ENCODE measurements at places on chromosomes 1 and 21.

DNA sequence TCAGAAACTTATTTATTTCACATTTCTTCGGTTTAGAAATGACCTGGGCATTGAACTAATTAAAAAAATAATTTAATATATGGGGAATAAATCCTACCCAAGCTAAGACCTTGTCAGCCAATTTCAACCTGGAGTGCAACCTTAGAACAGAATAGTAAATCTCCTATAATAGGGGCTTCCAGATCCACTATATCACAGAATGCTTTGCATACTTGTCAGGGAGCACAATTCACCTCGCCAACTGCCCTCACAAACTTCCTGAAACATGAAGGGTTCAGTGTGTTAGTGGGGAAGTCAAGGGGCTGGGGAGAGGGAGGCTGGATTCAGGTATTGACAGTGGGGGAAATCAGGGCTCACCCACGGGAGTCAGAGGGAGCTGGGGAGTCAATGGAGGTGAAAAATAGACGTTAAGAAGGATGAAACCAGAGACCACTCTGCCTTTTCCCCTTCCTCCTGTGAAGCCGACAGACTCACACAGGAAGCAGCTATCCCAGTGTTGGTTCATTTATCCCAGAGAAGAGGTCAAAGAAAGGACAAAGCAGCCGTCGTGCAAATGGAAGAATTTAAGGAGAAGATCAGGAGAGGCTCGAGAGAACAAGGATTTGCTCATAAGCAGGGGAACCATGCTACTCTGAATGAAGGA lies 453.3 kb downstream of the NUF2 start:
- no peak for DNase-seq

- no peak for DNase-seq
Measured at GRCh38 chr1:10674700-10675609, 121.5 kb downstream of the CASZ1 start.

- DNase-seq: no peak
Measured at GRCh38 chr21:30984889-30985288, 53.4 kb downstream of the KRTAP19-8 start.

DNA sequence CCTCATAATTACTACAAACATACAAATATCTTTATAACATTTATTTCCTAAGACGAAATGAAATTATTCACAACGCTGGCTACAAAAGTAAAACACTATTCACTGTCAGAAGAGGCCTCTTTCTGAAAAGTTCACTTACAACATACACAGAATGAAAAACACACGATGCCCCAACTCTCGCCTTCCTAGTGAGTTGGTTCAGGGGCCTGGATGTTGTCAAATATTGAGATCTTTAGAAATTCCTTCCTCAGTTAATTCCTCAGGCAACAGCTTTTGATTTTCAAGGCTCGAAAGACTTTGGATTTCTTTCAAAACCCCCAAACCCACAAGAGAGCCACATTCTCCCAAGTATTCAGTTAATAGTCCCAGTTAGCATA lies 14.2 kb upstream of the KCNE1 start:
- DNase-seq: peak; percentile 50

- DNase-seq: no peak
Measured at GRCh38 chr1:180954801-180955165, 42.1 kb downstream of the KIAA1614 start.

DNA sequence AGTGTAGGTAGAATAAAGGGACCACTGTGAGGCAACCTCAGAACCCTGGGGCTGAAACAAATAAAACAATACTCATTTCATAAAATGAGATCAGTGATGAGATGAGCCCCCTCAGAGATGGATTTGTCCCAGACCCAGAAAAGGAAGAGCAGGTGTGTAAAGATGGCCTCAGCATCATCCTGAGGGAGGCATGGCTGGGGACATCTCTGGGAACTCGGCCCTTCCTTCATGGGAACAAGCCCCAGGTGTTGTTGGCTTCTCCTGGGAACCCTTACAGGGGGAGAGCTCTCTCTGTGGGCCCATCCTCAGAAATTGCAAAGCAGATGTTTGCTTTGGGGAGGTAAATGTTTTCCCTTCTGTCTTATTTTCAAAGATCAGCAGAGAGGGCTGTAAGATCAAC lies 133.2 kb upstream of the USP24 start:
- no peak for DNase-seq

GRCh38 chr1:110880708-110881374 lies 7.9 kb downstream of the CD53 start:
- DNase-seq: no peak

DNA sequence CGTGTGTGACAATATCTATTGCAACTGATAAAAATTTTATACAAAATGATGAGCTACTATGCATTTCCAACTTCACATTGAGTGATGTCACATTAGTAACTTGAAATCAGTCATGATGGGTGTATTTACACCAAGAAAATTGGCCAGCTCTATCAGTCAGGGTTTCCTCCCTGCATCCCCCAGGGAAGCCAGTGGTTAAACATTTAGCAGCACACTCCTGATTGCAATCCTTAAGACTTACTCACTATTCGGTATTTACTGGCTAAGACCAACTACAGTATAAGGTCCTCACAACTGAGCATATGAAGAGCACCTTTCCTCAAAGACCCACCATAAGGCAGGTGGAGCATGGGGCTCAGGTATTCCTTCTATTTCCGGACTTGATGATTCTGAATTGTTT lies 41.3 kb upstream of the PTGFRN start:
- peak; percentile 58 for DNase-seq

- DNase-seq: no peak
Measured at GRCh38 chr1:25698252-25698651, 81.7 kb downstream of the MAN1C1 start.

Measured in fibroblast of pulmonary artery (primary cell).